ENCODE measurements at places on chromosomes 6 and 20.

DNA sequence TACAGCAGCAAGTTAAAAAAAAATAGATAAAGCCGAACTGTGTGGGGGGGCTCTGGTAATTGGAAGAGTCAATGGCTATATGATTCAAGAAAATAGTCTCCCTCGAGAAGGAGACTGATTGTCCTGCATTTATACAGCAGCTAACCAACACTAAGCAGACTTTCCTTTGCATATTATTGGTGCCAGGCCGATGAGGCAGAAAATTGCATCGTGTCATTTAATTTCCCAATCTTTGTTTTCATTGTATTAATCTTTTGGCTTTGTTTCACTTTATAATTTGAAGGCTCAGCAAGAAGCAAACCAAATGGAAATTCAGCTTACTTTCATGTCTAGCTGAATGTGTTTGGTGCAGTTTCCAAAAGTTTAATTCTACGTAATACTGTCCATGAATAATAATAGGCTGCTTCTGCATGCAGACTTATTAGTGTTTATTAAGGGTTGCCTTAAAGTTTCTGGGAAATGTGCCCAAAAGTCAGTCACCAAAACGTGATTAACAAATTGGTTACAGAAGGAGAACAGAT lies 258.5 kb downstream of the HACE1 start:
- DNase-seq, result no peak

DNA sequence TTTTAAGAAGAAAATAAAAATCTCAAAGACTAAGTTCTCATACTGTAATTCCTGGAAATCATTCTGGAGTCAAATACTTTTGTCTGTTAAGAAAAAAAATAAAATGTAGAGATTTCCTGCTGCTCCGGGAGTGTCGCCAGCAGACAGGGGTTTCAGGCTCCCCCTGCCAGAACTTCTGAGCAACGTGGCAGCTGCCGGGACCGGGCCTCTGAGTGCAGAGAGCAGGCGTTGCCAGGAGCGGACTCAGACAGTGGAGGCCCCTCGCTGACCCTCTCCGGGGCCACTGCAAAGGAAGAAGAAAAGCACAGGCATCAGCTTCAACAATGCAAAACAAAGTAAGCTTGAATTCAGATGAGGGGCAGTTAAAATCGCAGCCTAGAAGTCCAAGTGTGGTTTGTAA lies 95.5 kb downstream of the THBS2 start:
- no peak for DNase-seq

- DNase-seq, result no peak
These were observed 10.8 kb upstream of the MICAL1 start for GRCh38 chr6:109466212-109466923.

DNA sequence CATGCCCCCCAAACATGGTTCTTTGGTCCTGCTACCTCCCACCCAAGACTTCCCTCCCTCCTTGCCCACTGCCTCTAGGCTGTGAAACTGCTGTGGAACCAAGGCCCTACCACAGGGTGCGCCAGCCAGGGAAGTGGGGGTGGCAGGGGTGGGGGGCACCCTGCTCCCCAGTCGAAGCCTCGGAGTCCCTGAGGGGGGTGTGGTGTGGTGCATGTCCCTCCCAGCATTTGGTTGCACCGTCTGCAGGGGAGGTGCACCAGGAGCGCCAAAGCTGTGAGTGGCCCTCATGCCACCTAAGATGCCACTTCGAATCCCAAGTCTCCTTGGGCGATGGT lies 1.8 kb downstream of the RGS19 start:
- DNase-seq, result no peak

DNA sequence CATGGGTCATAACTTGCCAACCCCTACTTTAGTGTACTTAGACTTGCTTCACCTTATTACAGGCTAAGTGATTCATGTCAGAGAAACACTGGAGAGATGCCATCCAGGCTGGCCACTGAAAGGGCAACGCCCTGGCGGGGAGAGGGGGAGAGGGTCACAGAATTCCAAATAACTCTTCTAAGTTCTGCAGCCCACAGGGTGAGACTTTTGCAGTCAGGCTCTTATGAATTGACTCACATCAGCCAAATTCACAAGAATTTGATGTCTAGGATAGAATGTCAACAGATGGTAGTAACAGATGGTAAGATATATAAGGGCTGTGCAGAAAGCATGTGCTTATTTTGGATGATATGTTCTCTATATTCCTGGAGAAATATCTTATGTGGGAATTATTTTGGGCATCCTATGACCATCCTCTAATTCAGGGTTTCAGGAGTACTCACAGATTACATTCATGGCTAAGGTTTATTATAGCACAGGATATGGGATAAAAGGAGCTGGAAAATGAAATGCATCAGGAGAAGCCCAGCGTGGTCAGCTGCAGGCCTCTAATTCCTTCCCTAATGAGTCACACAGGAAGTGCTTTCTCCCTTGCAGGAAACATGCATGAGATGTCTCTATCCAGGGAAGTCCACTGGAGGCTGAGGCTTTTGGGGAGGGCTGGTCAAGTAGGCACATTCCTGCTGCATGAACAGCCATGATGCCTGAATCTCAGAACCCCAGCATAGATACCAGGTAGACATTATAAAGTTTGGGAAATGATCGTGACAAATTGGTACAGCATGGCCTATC lies 58.7 kb upstream of the RIN2 start:
- no peak for DNase-seq

- DNase-seq, result no peak
These were observed 99.7 kb upstream of the EXOC2 start for GRCh38 chr6:792662-793061.

DNA sequence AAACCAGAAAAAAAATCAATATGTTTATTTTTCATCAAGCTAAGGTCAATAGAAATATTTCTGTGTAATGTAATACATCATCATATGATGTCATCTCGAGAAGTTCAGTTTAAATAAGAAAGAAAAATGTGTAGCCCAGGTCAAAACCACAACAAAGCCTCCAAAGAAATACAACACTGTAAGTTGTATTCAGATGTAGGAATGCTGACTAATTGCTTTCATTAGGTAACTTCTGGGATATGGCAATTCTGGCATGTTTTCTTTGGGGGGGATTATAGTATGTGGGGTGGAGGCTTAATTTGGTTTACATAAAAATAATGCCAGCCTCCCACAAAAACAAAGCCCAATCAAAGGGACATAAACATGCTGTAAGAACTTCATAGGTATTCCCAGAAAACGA lies 881.8 kb upstream of the CITED2 start:
- no peak for DNase-seq

- no peak for DNase-seq
These were observed 27.3 kb downstream of the RNF182 start for GRCh38 chr6:13952101-13952500.
